COR-L47 (cell line): ENCODE measurements at places on chromosomes 3 and 15.

DNA sequence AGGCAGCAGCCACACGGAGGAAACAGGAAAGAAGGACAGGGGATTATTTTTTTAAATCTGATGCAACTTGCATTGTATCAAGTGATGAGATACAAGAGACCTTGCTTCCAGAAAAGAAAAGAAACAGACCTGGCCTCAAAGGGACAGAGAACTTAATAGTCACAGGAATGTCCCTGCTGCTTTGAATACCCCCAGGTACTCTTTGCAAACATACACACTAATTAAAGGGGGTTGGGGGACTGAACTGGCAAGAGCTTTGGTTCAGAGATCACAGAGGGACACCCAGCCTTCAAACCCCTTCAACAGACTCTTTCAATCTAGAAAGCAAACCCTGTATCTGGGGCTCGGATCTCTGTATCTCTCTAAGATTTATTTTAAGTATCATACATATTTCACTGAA, 18.0 kb downstream of the TNIK start:
- no peak for DNase-seq

- DNase-seq = no peak
These were observed 95.5 kb upstream of the CHRNA7 start for GRCh38 chr15:31934821-31935220.

DNA sequence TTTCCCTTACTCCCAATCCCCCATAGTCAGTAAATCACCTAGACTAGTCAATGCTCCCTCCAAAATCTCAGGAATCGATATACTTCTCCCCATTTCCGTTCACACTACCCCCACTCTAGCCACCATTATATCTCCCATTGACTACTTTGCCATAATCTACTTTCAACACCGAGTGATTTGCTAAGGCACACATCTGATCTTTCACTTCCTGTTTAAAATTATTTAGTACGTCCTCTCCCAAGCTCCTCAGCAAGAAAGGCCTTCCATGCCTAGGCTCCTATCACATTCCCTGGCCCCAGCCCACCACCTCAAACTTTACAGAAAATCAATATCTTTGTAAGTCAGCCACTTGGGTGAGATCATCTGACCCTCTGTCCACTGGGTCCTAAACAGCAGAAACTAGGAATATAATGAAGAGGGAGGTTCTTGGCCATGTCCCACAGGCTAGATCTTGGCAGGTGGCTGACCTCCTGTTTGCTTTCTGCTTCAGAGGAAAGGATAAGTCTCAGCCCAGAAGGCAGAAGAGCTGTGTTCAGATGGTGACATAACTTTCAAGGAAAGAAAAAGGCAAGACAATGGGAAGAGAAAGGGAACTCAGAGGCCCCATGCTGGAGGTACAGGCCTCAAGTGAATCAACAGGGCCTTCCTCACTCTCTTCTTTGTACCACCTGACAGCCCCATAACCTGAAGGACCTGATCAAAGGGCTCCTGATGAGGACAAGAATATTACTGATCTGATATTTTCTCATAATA, 103.0 kb downstream of the RPL22L1 start:
- DNase-seq = no peak

GRCh38 chr3:45333549-45333948, 54.8 kb upstream of the LARS2 start:
- DNase-seq = no peak

DNA sequence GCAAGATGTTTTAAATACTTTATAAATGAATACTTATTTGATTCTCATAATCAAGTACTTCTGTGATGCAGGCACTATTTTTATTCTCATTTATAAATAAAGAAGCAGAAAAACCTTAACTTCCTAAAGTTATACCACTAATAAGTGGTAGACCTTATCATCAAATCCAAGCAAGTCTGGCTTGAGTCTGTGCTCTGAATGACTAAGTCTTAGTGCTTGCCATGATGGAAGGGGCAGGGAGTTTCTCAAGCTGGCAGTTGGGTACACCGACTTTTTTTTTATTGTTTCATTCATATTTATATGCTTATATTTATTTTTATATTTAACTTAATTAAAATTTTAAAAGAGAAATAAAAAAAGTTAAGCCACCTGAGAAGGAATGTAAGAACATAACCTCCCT, 23.6 kb downstream of the SLMAP start:
- DNase-seq = no peak

GRCh38 chr3:186551387-186551786, 7.2 kb upstream of the CRYGS start:
- no peak for DNase-seq

GRCh38 chr3:56997675-56998074, 62.8 kb upstream of the SPATA12 start:
- no peak for DNase-seq

DNA sequence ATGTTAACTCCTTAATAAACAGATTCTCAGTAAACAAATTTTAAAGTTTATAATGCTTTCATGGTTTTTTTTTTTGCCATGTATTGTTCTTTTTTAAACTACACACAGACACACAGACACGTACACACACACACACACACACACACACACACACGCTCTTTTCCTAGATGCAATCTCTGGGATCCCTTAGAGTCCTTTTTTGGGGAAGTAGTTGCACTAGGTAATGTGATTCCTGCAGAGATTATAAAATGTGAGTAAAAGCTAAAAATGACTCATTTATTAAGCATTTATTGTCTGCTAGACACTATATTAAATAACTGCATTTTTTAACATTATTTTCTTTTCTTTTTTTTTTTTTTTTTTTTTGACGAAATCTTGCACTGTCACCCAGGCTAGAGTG, 19.9 kb downstream of the NDUFB5 start:
- DNase-seq = no peak

DNA sequence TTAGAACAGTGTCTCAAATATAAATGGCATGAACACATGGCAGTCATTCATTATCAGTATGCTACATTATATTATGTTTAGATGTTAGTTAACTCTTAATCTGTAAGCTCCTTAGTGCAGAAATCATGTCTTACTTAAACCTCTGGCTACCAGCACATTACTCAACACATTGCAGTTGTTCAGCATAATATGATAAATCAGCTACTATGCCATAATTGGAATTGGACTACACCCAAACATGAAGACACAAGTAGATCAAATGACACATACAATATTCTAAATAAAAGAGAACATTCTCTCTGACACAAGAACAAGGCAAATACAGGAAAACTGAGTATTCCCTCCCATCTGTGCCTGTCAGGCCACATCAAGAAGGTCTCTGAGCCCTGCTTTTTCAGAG, 116.1 kb downstream of the PCCB start:
- no peak for DNase-seq

GRCh38 chr3:195565716-195566115, 18.0 kb downstream of the APOD start:
- no peak for DNase-seq

- DNase-seq = no peak
These were observed 365 bp upstream of the PDCD6IP start for GRCh38 chr3:33798113-33798417.

DNA sequence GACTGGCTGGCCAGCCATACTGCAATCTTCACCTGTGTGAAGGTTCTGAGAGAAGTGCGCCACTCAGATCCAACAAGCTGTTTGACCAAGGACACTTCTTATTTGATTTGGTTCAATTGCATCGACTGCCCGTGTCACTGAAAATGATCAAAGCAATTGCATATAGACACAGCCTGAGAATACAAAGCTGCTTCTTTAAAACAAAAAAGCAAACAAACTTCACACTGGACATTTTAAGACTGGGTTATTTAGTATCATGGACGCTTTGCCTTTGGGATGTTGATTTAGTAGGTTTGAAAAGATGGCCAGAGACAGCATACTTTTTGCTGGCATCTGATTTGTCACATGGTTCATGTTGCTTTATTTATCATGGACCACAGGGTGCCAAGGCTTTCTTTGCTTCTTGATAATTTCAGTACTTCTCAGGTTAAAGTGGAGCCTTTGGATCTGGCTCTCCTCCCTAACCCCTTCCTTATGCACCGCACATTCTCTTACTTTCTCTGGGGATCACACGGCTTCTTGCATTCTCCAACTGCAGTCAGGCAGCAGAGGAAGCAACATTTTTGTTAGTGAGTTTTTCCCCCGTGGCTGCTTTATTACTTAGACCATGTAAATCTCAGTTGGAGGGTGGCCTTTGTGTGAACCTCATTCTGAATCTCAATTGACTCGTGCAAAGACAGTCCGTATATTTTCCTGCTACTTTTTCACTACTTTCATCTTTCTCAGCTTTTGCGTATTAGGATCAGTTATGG, 151.0 kb downstream of the CD47 start:
- DNase-seq = no peak

DNA sequence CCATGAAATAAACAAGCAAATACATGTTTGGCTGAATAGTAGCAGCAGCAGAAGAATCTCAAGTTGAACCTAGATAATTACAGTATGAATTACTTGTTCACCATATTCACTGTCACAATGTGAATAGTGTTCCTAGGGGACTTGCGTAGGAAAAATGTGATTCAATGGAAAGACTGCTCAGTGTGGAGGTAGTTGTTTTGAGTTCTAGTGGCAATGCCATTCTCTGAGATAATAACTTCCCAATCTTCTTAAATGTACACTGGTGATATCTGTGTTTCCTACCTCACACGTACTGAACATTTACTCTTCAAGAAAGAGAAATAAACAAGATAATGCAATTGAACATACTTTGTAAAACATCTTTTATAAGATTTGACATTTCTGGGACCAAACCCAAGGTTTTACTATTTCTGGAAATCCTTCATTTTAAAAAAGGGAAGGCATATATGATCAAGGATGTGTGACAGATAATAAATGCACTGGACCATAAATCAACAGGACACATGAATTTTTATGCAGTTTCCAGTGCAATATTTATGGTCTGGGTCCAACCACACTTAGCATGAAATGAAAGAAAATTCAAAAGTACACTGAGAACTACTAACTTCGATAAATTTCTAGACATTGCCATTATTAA, 598.3 kb upstream of the ZNF385D start:
- no peak for DNase-seq

DNA sequence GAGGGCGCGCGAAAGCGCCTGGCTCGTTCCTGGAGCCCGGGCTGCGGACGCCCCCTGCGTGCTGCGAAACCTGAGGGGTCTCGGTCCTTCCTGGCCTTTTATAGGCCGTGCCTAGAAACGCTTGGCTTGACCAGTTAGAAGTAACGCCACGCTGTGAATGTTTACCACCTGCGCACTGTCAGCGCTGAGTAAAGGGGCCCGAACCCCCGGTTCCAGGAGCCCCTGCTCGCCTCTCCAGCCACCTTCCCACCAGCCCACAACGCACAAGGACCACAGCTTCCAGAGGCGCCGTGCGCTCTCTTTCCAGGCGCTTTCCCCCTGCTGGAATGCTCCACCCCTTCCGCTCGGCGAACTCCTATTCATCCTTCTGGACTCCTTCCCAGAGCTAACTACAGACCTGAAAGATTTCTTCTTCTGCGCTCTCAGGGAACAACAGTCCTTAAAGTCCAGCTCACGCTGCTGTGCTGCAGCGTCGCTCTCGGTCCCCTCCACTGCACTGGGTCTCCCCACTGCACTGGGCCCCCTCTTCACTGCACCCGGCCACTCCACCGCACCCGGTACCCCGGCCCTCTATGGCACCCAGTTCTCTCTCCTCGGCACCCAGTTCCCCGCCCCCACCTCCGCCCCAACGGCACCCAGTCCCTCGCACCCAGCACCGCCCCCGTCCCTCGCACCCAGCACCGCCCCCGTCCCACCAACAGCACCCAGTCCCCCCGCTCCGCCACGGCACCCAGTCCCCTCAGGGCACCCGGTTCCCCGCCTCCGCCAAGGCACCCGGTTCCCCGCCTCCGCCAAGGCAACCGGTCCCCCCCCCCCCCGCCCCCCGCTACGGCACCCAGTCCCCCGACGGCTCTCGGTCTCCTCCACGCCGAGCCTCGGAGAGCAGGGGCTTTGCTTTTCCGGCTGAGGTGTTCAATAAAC, 69.8 kb downstream of the SQOR start:
- no peak for DNase-seq

DNA sequence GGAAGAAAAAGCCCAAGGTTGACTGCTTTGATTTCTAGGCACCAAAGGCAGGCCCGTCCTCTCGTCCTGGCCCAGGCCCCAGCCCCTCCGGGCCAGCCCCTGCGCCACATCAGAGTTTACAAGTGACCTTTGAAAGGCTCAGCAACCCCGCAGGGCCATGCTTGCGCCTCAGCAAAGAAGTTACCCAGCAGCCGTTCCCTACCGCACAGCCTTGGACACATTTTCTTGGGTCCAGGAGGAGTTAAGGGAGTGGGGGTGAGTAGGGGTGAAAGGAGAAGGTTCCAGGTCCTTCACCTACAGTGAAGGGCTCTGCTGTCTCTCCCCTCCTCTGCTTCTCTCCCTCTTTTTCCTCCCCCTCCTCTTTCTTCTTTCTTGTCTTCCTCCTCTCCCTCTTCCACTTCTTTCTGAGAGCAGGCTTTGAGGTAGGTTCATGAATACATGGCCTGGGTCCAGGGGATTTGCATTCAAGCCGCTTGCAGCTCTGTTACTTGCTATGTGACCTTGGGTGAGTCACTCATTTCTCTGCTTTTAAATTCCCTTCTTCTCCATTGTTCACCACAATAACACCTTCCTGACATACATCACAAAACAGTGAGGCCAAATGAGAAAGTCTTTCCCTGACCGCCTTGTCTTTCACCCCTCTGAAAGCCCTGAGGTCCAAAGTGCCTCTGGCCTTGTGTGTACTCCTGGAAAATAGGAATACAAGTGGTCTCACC, 223.3 kb upstream of the TPRG1 start:
- DNase-seq = no peak

DNA sequence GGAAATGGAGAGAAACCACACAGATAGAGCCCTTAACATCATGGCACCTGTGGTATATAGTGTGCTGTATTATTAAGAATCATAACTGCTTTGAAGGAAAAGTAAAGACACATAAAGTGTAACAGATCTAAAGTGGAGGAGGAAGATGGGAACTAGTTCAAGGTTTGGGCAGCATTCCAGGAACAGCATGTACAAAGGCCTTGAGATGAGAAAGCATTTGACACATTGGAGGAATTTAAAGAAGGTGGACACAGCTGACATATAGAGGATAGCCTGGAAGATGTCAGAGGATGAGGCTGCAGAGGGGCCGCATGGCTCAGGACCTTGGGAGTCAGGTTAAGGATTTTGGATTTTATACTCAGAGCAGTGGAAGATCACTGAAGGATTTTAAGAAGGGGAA, 39.0 kb downstream of the LRTM1 start:
- DNase-seq = no peak

DNA sequence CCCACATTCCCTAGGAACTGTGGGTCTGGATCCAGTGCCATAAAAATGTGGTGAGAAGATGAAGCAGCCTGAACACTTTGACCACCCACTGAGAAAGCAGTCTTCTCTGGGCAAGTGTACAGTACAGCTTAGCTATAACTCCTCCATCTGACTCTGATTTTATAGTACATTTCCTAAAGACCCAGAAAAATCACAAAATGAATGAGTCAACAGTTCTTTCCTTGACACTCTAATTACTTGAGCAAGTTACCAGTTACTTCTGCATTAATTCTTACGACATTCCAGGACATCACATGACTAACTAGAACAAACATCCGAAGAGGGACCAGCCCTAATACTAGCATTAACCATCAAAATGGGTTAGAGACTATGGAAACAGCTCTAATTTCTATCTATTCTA, 148.1 kb upstream of the PEX5L start:
- no peak for DNase-seq
